ENCODE measurements at places on chromosomes 16 and 17. TPM values are rescaled to one million over a fixed set of nuclear protein-coding genes. Genes with fewer than 3 reads are reported as not detected.

Gene BRICD5
- 11.9 TPM for total RNA-seq

- H3K36me3 ChIP-seq, result no peaks in the 10 kb centered on the region
- H3K27me3 ChIP-seq, result no peaks in the 10 kb centered on the region
- peaks cover 2% of the 10 kb centered on the region for H3K4me1 ChIP-seq
- no peak overlapping the region for H3K4me3 ChIP-seq
Observed at GRCh38 chr17:21218101-21218500, 4.1 kb upstream of the TMEM11 start.

GRCh38 chr16:3865241-3865640 is 15.3 kb downstream of the CREBBP start:
- H3K4me1 ChIP-seq, result no peaks in the 10 kb centered on the region
- no peaks in the 10 kb centered on the region for H3K36me3 ChIP-seq
- H3K4me3 ChIP-seq, result no peak overlapping the region
- no peak overlapping the region for H3K27ac ChIP-seq

DNA sequence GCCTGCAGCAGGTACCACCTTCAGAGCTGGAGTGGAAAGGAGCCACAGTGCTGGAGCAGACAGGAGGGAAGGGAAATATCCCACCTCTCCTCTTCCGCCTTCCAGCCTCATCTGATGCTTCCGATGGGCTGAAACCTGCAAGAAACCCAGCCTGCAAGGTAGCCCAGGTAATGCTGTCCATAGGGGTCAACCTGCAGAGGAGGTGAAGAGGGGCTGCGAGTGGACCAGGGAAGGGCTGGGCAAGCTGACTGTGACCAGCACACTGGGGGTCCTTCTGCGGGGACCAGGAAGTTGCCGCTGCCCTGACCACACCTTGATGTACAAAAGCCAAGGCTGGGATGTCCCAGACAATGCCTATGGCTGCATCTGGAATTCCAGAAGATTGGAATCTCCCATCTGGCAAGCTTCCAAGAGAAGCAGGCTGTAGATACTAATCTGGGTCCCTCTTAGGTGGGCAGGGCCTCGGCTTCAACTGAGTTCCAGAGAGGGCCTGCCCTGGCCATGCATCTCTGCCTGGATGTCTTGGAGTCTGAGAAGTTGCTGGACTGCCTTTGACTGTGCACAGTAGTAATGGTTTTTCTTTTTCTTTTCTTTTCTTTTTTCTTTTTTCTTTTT is 5.8 kb downstream of the FOXL1 start:
- H3K4me1 ChIP-seq, result no peaks in the 10 kb centered on the region
- H3K36me3 ChIP-seq, result no peaks in the 10 kb centered on the region
- DNase-seq, result no peak
- no peak overlapping the region for H3K4me3 ChIP-seq
- peaks cover 20% of the 10 kb centered on the region for H3K27me3 ChIP-seq

GRCh38 chr17:48110761-48111160 is 3.2 kb downstream of the SNX11 start:
- H3K27ac ChIP-seq, result no peak overlapping the region
- no peak overlapping the region for H3K4me3 ChIP-seq
- DNase-seq, result no peak
- peaks cover 24% of the 10 kb centered on the region for H3K36me3 ChIP-seq
- H3K27me3 ChIP-seq, result no peaks in the 10 kb centered on the region

DNA sequence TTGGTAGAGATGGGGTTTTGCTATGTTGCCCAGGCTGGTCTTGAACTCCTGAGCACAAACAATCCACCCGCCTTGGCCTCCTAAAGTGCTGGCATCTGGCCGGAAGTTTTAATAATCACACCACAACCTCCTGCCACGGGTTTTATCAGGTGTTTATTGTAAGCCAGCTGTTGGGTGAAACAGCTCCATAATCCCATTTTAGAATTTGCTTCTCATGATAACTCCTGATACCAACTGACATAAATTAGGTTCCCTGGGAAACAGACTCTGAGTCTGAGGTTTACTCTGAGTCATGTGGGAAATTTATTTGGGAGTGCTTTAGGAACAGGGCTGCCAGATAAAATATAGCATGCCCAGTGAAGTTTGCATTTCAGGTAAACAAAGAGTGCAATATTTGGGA is 122.6 kb upstream of the MED13 start:
- H3K27ac ChIP-seq, result no peak overlapping the region
- DNase-seq, result no peak
- H3K4me1 ChIP-seq, result no peaks in the 10 kb centered on the region
- no peaks in the 10 kb centered on the region for H3K36me3 ChIP-seq
- no peaks in the 10 kb centered on the region for H3K27me3 ChIP-seq
